ENCODE measurements at places on chromosomes 6 and 20.
A peak's percentile ranks its signal among the peaks of the same experiment; 100 is the strongest.

DNA sequence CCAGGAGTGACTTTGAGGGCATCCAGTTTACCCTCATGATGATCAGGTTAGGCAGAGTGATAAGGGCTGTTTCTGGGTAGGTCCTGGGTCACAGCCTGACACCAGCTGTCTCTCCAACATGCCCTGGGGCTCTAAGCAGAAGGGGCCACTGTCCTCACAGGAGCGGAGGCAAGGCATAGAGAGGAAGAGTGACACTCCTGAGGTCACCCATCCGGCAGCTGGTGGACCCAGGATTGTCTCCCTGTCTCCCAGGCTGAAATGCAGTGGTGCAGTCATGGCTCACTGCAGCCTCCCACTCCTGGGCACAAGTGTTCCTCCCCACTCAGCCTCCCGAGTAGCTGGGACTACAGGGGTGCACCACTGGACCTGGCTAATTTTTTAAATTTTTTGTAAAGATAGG lies 12.0 kb downstream of the DLGAP4 start:
- no peak for DNase-seq

- peak; percentile 71 for DNase-seq
Observed at GRCh38 chr6:113405326-113406047, 451.7 kb upstream of the MARCKS start.

GRCh38 chr6:130138116-130138908 lies 84.4 kb downstream of the SAMD3 start:
- DNase-seq, result no peak

- no peak for DNase-seq
Observed at GRCh38 chr6:122754191-122754731, 25.3 kb upstream of the FABP7 start.

GRCh38 chr6:73604020-73604419 lies 49.8 kb downstream of the SLC17A5 start:
- no peak for DNase-seq

DNA sequence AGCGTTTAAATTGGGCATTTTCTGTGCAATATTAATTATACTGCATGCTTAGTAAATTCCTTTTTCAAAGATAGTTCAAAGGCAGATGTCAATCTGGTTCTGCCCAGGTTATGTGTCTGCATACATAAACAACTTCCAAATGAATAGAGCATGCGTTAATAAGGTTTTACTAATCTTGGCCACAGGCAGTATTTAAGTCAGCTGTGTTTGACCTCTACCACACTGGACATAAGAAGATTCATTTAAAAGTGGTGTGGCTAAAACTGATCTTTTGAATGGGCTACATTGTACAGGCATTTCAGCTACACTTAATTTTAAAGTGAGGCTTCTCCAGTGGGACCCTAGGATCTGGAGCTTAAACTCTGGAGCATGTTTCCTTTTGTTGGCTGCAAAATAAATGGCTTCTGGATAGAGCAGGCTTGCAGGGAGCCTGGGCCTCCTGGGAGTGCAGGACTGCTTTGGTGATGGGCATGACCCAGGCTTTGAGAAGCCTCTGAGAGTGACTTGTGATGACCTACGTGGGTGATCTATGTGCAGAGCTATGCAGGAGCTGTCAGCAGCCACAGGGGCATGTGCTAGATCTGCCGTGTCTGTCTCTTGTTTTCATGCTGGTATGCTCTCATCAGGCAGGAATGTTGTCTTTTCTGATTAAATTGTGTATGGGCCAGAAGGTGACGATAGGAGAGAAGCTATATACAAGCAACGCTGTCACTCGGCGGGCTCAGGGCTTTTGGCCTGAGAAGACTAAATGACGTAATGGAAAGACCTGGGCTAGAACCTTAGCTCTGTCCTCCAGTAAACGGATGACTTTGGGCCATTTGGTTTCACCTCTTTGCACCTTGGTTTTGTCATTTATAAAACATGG lies 331.2 kb downstream of the QKI start:
- peak; percentile 36 for DNase-seq

- DNase-seq, result no peak
Observed at GRCh38 chr20:43458422-43458924, 777 bp downstream of the SRSF6 start.

GRCh38 chr6:455835-456234 lies 64.3 kb downstream of the IRF4 start:
- no peak for DNase-seq

GRCh38 chr20:64051561-64052325 lies 2.3 kb upstream of the SOX18 start:
- DNase-seq, result no peak

DNA sequence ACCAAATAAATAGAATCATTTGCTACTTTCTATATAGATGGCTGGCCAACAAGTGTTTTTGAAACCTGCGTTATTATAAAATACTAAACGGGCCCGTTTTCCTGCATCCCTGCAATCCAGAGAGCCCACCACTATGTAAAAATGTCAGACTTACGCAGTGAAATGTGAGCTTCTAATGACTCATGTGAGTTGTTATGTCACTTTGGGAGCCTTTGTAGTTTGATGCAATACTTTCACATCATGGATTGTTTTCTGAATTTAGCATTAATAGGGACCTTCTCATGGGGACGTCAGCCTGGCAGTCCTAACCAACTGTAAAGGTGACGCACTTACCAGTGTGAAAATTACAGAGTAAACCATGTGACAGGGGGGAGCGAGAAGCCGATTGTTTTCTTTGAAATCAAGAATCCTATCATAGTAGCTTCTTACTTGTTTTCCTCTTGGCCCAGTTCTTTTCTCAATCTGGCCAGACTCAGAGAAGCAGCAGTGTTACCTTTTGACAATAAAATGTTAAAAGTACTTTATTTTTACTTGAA lies 75.3 kb downstream of the SSR1 start:
- DNase-seq, result no peak

DNA sequence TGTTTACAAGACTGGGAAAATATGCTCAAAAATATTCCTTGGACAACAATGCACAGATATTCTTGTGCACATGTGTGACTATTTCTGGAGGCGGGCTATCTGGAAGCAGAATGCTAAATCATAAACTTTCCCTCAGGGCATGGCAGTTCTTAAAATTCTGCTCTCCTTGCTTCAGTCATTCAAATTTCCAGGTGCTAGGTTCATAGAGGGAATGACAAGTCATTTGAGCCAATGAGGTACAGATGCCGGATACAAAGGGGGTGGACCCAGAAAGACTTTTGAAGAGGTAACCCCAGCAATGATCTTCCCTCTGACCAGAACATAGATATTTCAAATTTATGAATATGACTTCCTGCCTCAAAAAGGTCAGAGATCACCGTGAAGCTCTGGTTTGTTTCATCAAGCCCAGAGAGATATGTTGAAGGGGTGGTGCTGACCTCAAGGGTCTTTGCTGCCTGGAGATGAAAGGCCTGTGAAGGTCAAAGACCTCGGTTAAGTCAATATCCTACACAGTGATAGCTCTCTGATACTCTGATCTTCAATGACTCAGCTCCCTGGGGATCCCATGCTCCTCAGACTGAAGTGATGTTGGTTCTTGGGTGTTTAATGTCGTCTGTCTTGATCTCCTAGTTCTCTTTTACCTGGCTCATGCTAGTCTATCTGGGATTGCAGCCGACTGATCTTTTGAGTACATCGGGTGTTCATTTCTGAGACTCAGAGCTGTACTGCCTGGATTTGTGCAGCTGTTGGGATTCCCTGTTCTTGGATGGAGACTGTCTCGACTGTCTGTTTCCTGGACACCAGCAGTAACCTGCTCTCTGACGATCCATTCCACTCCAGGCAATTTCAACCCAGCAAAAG lies 47.5 kb upstream of the TSHZ2 start:
- no peak for DNase-seq

GRCh38 chr6:29762051-29762450 lies 38.8 kb downstream of the HLA-F start:
- no peak for DNase-seq

GRCh38 chr6:158684745-158685324 lies 35.0 kb downstream of the SYTL3 start:
- DNase-seq, result peak; percentile 21

- no peak for DNase-seq
Observed at GRCh38 chr6:167300902-167301777, 10.0 kb downstream of the UNC93A start.

DNA sequence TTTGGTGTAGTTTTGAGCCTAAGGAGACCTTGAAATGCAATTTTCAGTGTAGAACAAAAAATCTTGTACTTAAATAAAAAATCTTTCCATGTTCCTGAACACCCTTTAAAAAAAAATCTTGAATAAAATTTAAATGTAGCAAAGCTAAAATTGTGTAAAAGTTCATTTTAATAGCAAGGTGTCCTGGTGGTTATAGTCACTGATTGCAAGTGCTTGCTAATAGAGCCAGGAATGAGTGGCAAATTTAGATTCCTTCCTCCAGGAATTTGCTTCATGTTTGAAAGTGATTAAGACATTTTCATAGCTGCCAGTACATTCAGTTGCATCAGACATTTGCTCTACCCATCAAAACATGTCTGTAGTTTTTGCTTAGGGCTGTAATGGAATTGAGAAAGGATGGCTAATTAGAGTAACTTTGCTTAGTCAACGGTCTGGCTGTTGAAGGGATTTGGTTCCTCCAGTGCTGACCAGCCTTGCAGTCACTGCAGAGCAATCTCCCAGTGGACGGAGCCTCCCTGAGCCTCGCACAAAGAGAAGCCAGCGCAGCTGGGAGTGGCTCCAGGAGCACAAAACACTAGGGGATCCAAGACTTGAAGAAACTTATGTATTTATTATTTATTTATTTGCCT lies 36.5 kb downstream of the AKAP12 start:
- peak; percentile 94 for DNase-seq

- no peak for DNase-seq
Observed at GRCh38 chr6:137122612-137123011, 50.8 kb downstream of the IL22RA2 start.

- no peak for DNase-seq
Observed at GRCh38 chr6:106761160-106761559, 131.8 kb downstream of the QRSL1 start.

- DNase-seq, result peak; percentile 18
Observed at GRCh38 chr20:61896058-61896961, 169.4 kb downstream of the TAF4 start.

GRCh38 chr20:11394145-11394833 lies 523.4 kb upstream of the BTBD3 start:
- DNase-seq, result peak; percentile 17

GRCh38 chr20:3378138-3378537 lies 29.3 kb downstream of the DNAAF9 start:
- DNase-seq, result no peak

DNA sequence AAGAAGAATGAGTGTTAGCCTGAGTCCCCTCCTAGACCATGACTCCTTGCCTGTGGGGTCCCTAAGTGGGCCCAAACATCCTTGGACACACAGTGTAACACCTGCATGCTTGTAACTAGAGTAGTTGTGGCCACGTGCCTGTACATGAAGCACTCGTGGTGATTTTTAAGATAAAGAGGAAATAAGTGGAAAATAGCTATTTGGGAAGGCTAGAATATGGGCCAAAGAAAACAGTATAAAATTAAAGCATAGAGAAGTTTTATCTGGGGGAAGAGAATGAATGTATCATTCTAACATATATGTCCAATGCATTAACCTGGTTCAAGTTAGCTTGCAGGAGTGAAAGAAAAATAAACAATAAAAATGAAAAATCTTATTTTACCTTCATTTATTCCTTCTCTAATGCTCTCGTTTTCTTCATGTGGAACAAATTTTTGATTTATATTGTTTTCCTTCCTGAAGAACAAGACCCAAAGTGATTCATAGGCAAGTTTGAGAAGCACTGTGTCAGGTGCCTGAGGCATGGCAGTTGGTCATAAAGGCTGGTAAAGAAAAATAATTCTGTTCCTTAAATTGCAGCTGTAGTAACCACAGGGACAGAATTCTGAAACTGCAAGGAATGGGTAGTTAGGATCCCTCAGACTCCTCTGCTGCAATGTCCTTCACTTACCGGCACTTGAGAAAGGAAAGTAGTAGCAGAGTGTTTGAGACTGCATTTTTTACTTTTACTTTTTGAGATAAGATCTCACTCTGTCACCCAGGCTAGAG lies 8.5 kb upstream of the CST3 start:
- no peak for DNase-seq

DNA sequence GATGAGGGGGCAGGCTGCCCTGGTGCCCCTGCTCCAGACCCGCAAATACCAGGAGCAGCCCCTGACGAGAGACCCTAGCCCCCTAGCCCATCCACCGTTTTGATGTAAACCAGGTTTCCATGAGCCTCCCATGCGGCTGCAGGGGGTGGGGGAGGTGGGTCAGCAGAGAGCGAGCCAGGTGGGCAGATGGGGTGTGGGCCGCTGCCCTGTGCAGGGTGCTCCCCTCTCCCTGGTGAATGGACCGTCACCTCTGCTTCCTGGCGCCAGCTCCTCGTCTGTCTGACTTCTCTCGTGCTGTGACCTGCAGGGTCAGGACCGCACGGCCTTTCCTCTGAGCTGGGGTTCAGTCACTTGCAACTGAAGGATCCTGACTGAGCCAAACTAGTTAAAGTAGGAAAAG lies 15.7 kb upstream of the BHLHE23 start:
- no peak for DNase-seq

- DNase-seq, result no peak
Observed at GRCh38 chr6:24864343-24864742, 65.6 kb upstream of the ARMH2 start.

DNA sequence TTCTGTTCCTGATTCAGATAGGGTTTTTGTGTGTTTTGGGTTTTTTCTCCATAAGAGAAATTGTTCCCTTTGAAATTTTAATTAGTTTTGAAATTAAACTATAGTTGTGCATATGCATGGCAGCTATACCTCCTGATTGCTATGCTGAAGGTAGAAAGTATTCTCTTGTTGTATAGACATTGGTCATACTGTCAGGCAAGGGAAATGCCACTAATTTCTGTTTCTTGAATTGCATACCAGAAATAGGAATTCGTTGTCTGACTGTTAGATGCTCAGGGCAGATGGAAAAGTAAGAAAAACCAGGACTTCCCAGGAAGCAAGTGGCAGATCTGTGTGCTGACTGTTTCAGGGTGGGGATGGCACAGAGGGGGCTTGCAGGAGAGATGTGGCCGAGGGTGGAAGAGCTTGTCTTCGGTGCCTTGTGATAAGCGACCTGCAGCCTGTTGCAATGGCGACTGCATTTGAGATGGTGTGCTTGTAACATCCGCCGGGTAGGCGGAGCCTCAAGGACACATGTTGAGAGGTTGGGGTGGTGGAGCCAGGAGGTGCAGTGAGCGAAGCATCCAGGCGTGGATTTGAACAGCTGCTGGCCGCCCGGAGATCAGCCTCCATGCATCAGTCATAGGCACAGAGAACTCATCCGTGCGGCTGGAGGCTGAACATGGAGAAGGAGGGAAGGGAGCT lies 42.8 kb downstream of the RREB1 start:
- DNase-seq, result no peak

DNA sequence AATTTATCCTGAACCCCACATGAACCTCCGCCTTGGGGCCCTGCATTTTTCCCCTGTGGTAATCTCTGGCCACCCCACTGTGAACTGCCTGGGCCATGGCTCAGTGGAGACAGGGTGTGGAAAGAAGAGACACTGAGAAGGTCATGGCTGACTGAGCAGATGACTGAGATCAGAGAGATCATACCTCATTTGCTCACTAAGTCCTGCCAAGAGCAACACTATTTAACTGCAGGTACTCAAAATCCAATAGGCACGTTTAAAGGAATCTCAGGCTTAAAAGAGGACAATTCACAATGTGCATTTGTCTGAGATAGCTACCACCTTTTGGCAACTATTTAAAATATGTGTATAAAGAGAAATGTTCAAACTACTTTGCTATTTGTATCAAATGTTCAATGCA lies 305.0 kb downstream of the GMDS start:
- no peak for DNase-seq
